ENCODE measurements at places on chromosomes 13 and 19.
A peak's percentile ranks its signal among the peaks of the same experiment; 100 is the strongest.

DNA sequence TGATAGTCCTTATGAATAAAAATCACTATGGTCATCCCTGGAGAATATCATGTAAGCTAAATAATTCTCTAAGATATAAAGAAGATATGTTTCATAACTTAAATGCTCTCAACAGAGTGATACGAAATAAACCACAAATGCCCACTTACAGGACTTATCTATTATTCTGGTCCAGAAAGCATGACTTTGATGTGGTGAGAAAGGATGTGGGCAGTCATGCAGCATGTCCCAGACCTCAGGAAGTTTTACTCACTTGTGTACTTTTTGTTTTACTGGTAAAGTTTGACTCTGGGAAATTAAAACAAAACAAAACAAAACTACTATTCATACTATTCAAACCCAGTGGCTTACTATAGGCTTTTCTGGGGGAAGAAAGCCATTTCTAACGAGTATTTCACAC lies 483.2 kb upstream of the SLITRK6 start:
- no peak for DNase-seq

DNA sequence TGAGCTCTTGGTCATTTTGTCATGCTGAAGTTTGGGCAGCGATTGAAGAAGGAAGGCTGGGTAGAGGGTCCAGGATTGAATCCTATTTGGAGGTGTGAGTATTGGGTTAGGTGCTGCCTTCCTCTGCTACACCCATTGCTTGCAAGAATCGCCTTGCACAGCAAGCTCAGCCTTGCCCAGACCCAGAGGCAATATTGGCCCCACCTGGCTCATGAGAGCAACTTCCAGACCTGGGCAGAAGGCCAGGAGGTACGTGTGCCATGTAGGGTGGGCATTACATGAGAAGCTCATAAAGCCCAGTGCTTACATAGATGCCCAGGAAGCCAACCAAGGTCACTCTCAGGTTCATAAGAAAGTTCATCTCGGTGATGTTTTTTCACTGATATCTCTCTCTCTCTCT lies 718.0 kb downstream of the EFNB2 start:
- no peak for DNase-seq

- DNase-seq, result no peak
Measured at GRCh38 chr19:10701955-10702525, 801 bp downstream of the QTRT1 start.

DNA sequence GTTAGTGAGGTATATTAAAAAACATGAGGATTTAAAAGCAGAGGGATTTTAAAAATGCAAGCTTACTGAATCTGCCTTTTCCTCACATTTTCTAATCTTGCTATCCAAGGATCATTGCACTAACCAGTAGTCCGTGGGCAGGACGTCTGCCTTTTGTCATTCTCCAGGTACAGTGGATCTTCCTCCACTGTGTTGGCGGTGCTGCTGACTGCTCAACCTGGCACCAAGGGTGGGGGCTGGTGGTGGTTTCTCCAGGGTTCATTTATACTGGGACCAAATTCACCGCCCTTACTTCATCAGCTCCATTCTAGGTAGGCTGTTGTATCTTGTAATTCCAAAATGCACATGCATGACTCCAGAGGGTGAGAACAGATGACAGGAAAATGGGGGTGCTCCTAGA lies 169.3 kb downstream of the STK24 start:
- DNase-seq, result no peak

GRCh38 chr19:34259367-34260095 lies 5.2 kb downstream of the GARRE1 start:
- no peak for DNase-seq

- DNase-seq, result no peak
Measured at GRCh38 chr13:43611281-43612273, 175.2 kb downstream of the ENOX1 start.

- no peak for DNase-seq
Measured at GRCh38 chr13:113109151-113110047, 3.8 kb downstream of the F7 start.

- DNase-seq, result no peak
Measured at GRCh38 chr13:109100705-109101304, 471.4 kb downstream of the MYO16 start.

- no peak for DNase-seq
Measured at GRCh38 chr13:92967923-92968322, 258.7 kb upstream of the GPC6 start.

DNA sequence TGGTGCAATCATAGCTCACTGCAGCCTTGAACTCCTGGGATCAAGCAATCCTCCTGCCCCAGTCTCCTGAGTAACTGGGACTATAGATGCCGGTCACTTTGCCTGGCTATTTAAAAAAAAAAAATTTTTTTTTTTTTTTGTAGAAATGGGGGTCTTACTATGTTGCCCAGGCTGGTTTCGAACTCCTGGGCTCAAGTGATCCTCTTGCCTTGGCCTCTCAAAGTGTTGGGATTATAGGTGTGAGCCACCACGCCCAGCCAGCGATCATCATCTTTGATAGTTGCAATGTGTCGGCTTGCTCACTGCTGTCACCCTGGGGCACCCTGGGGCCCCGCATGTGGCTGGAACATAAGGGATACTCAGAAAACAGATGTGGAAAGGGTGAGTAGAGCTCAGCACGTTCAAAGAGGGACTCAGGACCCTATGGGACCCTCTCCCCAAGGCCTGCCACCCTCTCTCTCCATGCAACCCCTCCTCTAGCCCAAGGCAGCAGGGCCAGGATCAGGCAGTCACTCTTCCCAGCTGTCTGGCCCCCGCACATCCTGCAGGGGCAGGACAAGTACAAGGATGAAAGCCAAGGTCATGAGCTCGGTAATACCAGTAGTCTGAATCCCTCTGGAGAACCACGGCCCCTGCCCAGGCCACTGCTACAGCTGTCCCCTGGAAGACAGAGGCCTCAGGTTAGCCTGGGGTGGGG lies 6.5 kb upstream of the CCL25 start:
- DNase-seq, result no peak

DNA sequence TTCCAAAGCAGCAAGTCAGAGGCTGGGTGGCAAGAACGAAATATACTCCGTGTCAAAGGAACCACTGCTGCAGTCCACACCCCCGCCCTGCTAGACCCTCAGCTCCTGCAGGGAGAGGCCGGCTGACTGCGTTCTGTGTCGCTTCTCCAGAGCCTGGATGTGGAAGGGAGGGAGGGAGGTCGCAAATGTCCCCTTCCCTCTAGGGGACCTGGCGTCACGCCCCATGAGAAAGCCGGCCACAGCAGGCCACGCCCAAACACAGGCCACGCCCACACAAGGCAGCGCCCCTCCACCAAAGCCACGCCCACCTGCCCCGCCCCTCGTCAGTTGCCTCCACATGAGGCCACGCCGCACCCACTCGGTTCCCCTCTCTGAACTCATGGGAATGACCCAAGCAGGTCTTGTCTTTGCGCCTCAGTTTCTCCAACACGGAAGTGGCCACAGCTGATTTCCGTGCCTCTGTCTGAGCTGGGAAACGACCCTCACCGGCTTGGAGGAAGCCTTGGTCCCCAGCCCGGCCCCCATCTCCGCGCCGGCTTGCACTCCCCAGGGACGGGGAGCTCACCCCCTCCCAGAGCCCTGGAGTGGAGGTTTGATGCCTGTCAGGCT lies 38.4 kb upstream of the TCF3 start:
- no peak for DNase-seq

DNA sequence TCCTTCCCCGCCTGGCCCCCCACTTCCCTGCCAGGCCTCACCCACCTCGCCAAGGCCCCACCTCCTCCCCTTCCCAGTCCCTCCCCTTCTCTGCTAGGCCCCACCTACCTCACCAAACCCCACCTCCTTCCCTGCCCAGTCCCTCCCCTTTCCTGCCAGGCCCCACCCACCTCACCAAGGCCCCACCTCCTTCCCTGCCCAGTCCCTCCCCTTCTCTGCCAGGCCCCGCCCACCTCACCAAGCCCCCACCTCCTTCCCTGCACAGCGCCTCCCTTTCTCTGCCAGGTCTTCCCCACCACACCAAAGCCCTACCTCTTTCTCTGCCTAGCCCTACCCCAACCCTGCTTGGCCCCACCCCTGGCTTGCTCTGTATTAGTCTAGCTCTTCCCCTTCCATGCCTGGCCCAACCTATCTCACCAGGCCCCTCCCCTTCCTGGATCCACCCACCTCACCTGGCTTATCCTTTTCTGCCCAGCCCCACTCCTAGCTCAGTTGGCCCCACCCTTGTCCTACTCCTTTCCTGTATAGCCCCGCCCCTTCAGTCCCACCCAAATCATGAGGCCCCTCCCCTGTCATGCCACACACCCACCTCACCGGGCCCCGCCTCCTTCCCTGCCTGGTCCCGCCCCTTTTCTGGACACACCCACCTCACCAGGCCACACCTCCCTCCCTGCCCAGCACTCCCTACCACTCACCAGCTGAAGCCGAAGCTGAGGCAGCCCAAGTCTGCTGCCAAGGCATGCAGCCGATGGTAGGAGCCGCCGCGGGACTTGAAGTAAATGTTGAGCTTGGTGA lies 16.2 kb downstream of the CERS1 start:
- no peak for DNase-seq

GRCh38 chr19:42030645-42031440 lies 36.8 kb upstream of the ATP1A3 start:
- no peak for DNase-seq

DNA sequence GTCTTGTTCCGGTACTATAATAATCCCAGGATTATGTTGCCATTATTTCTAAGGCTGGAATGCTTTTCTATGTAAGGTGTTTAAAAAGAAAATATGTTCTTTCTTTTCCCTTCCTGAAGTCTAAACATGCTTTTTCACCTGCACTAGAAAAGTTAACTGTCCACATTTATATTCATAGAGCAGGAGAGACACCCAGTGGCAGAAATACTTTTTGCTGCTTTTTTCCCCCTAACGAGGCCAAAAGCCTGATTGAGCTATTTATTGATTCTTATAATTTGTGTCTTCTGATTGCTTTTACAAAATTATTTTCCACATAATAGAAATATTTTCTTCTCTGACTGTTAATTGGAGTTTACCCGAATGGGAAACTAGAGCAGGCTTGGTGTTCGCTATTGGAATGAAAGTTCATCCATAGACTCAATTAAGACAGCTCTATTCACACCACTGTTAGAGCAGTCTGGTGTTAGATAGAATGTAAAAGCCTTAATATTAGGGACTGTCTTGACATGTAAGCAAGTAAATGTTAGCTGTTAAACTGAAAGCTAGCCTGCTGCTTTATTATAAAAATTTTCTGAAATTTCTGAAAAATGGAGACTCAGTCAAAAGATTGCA lies 15.8 kb downstream of the GPR180 start:
- DNase-seq, result no peak

DNA sequence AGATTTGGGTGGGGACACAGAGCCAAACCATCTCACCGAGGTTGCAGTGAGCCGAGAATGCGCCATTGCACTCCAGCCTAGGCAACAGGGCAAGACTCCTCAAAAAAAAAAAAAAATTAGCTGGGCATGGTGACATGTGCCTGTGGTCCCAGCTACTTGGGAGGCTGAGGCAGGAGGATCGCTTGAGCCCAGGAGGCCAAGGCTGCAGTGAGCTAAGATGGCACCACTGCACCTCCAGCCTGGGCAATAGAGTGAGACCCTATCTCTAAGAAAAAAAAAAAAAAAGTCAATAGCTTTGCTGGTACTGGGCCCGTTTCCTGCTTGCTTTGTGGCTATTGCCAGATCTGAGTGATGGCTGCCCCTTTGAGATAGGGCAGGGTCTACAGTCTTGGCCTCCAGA lies 13.1 kb downstream of the ACP7 start:
- no peak for DNase-seq

DNA sequence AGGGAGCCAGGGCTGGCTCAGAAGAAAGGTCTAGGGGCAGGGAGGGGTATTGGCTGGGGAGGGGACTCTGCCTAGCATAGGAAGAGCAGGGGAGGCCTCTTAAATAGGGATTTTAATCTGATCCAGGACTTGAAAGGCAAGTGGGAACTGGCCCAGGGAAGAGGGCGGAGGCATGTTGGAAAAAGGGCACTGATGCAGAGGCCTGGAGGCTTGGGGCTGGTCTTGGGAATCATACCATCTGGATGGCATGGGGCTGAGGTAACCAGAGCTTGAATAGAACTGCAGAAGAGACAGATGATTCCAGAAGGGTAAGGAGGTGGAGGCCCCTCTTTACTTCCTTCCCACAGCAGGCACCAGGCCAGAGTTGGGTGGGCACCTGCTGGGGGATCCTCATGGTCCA lies 29.1 kb downstream of the CERS4 start:
- no peak for DNase-seq

DNA sequence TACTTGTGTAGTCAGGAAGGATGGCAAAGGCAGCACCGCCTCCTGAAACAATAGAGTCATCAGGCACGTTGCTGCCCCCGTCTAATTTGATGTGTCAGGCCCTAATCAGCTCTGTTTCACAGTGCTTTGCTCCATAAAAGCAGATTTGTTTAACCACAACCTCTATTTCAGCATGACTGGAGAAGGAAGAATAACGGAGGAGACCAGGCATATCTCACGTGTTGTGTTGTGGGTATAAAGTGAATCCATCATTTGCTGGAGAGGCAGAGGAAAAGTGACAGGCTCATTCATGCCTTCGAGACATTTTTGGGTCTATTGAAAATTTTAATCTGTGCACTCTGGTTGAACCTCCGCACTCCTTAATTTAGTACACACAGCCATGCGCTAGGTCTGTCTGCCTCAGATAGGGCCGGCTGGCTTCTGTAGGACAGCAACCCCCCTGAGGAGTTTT lies 940.4 kb upstream of the SLC10A2 start:
- DNase-seq, result no peak

DNA sequence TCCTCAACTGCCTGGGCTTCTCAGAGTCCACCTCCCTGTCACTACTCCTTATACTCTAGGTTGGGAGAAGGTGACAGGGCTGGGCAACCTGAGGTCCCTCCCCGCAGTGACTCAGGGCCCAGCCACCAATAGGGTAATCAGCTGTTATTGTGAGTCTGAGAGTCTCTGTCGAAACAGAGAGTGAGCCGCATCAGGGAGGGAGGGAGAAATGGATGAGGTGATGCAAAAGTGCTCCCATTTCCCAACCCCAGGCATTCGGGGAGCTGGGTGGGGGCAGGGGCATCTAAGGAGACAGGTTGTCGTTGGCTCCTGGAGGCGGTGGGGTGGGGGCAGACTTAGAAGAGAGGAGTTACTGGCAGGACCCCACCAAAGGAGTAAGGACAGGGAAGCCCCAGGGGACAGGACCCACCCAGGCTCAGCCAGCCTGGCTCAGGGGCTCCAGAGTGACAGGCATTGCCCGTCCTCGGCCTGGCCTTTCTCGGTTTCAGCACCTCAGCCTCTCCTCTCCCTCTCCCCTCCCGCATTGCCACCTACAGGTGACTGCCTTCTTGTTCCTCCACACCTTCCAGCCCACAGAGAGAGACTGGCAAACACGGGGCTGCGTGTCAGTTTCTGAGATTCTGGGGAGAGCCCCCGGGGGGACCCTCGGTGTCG lies at the start of gene DMKN:
Gene DMKN, minus strand, starts transcription at position 22 of the 654 bp plus-strand sequence. CDS start 174 bp downstream, outside the sequence.
- DNase-seq, result no peak

DNA sequence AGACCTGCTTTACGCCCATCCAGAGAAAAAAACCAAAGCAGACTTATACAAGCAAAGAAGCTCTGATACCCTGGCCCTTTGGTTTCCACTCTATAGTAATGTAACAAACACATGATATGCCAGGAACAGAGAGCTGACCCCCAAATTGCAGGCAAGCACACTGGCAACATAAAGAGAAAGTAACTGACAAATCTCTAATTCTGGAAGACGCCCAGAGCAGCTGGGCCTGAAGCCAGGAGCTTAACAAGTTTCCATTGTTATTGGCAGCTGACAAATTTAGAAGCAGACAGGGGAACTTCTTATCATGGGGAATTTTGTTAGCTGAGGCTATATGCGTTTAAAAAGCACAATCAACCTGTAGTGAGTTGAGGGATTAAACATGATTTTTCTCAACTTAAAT lies 158.0 kb downstream of the DLEU7 start:
- peak; percentile 46 for DNase-seq

All from fibroblast of skin of left biceps (primary cell).